Cardiac muscle cell (in vitro differentiated cells and primary cell): ENCODE measurements at places on chromosomes 4 and X. TPM values are rescaled to one million over a fixed set of nuclear protein-coding genes. Genes with fewer than 3 reads are reported as not detected.

DNA sequence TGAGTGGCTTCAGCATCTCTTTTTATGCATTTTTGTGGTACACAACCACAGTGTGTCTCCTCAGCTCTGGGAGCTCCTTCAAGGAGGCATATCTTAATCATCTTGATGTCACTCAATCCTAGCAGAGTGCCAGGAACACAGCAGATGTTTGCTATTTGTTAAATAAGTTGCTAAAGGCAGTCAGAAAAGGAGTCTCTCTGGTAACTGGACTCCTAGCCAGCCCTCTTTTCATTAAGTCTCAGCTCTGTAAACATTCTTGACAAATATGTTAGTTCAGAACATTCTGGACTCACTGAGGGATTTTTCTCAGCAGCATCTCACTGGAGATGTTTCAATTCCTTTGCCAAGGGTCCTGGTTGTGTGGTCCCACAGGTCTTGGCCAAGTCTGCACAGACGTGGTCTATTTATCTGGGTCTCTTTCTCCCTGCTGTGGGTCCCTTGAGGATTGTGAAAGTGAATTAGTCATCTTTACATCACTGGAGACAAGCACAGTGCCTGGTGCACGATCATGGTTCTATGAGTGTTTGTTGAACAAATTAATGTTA is 20.3 kb upstream of the FAM9C start:
- peak; percentile 85 for DNase-seq

DNA sequence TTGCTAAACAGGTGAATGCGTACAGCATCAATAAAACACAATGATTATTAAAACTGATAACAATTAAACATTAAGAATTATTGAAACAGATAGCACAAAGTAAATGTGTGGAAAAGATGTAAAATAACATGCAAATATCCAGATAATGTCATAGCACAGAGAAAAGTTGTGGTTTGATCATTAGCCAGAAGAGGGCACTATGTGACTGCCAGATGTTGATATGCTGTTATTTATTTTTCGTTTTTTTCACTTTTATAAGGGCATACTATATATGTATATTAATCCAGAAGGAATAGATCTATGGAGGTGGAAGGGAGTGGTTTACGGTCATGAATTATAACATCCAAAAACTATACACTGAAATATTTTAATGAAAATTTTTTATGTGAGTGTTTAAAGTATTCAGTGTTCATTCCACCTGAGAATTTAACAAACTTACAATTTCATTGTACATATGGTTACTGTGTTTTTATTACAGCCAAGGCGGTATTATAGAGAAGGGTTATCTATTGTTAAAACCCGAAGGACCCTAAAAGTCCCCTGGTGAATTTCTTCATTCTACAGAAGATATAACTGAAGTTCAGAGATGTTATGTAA is 211.9 kb upstream of the UGT8 start:
- DNase-seq: peak; percentile 36

DNA sequence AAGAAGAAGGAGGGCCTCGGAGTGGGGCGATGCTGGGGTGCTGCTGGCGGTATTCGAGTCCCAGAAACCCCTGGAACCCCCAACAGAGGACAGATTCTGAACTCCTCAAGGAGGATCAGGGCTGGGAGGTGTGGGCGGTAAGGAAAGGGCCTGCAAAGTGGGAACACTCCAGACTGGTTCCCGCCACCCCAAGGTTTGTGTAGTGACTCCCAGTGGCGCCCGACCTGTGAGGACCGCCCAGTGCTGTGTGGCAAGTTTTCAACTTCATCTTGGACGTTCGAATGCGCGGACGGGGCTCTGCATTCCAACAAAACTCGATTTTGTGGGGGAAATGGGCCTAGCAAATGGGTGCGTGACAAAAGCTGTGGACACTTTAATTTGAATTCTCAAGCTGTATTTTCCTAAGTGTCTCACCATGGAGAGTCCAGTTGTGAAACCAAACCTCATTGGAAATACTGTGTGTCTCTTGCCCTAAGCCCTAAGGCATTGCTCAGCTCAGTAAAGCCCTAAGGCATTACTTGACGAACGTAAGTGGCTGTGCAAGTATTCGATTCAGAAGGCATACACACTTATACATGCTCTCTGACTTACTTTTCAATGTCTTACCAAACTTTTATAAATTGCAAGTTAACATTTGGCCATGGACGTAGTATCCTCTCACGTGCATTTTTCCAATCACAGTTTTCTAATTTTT is 27.4 kb upstream of the XAGE1B start:
- DNase-seq: no peak

GRCh38 chrX:149993989-149994388 is 55.7 kb upstream of the EOLA2 start:
- DNase-seq: no peak

- DNase-seq: no peak
Measured at GRCh38 chrX:72340626-72341025, 34.9 kb upstream of the CITED1 start.

SORBS2 gene
- 470 and 545 TPM in 2 replicates for polyA plus RNA-seq

GATA1 gene
- 0.15 and 0.17 TPM in 2 replicates for polyA plus RNA-seq

DNA sequence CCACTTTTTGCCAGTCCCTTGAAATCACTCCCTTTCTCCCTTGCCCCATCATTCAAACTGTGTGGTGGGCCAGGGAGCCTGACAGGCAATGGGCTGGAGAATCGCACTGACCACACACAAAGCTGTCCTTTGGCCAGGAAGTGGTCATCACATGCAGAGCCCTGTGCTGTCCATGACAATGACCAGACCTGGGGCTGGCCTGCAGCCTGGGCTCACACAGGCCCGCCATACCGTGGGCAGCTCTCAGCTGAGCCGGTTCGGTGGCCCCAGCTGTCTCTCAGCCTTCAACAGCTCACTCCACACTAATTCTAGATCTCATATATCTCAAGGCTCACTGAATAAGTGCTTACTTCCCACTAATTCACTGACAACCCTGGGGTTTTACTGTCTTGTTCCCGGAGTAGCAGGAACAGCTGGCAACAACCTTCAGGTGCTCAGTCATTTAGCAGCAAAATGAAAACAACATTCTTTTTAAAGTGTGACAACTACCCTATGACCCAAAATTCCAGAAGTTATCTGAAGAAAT is 48.0 kb downstream of the USP46 start:
- peak; percentile 30 for DNase-seq

AMOT gene
- polyA plus RNA-seq: 12.5 and 12.6 TPM in 2 replicates

DNA sequence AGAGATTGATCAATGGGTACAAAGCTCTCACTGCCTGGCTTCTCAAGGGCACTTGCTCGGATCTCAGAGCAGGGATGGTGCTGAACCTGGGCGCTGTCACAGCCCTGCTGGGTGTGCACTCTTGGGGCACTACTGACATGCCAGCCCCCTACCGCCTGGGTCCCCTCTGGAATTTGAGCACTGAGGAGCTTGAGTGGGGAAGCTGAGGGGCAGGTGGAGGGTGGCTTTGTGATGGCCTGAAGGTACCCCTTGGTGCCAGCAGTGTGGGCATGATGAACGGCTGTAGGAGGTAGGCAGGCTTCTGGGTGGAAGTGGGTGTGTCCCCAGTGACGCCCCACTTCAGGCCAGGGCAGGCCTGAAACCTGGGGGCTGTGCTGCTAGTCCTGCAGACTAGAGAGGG is 379.1 kb upstream of the GRID2 start:
- DNase-seq: no peak

DNA sequence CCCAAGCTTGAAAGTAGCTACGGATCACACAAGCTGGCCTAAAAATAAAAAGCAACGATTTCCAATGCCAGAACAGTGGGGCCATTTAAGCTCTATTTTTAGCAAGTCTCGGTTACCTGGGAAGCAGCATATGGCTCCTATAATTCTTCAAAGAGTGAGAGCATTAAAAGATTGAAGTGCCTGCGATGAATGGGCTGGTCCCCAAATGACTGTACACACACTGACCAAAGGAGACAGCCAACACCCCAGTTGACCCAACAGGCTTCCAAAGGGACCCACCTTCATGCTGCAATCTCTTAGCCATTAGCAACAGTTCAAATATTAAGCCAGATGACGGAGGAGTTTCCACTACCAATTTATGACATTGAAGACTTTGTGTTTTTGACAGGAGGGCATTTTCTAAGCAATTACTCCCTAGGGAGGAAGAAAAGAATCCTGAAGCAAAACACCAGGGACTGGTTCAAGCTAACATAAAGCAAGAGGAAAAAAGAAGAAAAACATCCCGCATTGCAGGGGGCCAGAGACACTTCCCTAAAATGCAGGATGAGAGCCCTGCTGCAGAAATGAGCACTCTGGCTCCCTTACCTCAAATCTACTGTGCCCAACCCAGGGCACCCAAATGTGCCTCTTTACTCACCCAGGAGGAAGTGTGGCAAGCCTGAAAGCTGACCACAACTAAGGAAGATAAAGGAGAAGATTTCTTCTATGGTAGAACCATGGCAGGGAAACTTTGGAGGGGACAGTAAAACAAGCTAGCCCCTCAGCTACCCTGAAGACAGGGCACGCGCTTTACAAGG is 21.6 kb downstream of the SH3KBP1 start:
- DNase-seq: no peak

POU4F2 gene
- not detected in 2 replicates for polyA plus RNA-seq

DNA sequence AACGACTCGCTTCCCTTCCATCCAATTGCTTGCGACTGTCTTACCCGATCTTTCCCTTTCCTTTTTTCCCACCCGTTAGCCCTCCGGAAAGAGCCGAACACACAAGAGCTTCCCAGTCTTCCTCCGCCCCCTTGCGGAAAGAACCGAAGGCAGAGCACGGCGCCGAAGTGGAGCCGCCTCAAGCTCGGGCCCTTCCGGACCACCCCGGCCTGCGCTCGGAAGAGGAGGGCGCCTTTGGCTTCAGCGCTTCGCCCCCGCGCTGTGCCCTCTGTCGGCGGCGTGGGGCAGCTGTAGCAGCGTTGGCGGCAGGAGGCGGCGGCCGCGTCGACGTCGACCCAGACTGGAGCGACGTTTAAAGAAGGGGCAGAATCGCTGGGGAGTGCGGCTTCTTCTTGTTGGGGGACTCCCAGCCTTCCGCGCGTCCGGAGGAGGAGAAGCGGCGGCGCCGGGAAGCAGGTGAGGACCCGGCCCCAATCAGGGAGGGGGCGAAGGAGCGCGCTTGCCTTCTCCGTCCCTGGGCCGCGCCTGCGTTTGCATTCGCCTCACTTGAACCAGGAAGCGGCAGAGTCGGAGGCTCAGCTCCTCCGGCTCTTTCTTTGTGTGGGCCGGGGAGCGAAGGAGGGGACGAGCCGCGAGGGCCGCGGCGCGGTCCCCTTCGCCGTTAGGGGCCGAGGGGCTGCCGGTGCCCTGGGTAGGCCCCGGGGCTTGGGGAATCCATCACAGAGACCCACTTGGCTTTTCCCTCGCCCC is at the start of gene ZBTB33:
TSS of gene ZBTB33 (plus strand) at position 291 of the 750 bp plus-strand sequence. CDS start 2,604 bp downstream, outside the sequence.
- DNase-seq: peak; percentile 96

ARR3 gene
- 0.10 and 0.32 TPM in 2 replicates for polyA plus RNA-seq

MAGEB1 gene
- not detected in 2 replicates for polyA plus RNA-seq

- no peak for DNase-seq
Measured at GRCh38 chr4:69156913-69157312, 57.6 kb downstream of the UGT2B11 start.

DNA sequence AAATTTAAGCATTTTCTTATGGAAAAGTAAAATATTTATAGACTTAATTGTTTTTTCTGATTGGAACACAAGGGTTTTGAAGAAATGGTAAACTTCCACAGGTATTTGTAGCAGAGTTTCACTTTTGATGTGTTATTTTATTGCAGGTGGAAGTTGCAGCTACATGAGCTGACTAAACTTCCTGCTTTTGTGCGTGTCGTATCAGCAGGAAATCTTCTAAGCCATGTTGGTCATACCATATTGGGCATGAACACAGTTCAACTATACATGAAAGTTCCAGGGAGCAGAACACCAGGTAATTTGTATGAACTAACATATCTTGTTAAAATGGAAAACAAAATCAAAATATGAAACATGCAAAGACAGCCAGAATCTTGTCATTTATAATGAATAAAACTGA is 117.4 kb downstream of the DIPK2B start:
- DNase-seq: no peak

GRCh38 chr4:107640197-107640596 is 79.8 kb downstream of the PAPSS1 start:
- no peak for DNase-seq

PPBP gene
- not detected in 2 replicates for polyA plus RNA-seq

- DNase-seq: no peak
Measured at GRCh38 chrX:149248073-149248625, 257.0 kb downstream of the IDS start.

- peak; percentile 85 for DNase-seq
Measured at GRCh38 chr4:7808752-7809151, 130.9 kb downstream of the AFAP1 start.

RIBC1 gene
- 1.6 and 4.0 TPM in 2 replicates for polyA plus RNA-seq

GRCh38 chrX:55839485-55839884 is 121.9 kb downstream of the RRAGB start:
- DNase-seq: no peak

DNA sequence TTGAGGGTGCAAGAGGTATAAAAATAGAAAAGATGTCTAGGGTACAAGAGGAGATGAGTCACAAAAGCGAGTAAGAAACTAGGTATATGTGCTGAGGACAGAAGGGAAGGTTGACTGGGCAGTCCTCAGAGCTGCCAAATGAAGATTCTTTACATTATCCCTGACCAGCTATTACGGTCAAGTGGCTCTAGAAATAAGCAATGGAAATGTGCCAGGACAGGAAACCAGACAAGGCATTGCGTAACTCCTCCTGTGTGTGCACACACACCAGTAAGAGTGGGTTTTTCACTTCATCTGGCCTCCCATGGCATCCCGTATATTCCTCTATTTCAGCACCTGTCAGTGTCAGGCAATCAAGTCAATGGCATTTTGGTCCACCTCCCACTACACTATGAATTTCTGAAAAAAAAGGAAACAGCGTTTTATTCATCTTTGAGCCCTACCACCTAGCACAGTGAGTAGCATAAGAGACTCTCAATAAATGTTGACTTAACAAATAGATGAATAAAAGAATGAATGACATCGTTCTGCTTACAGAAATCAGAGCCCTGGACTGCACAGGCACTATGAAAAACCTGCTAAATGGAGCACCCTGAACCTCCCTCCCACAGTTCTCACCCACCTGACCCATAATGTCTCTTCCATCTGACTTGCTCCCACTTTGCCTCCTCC is 62.6 kb upstream of the KLF3 start:
- DNase-seq: no peak

- no peak for DNase-seq
Measured at GRCh38 chr4:135316266-135316779, 1114.7 kb upstream of the PABPC4L start.

MYL5 gene
- polyA plus RNA-seq: 33.8 and 42.7 TPM in 2 replicates

GRCh38 chr4:147360301-147360700 is 120.6 kb upstream of the EDNRA start:
- DNase-seq: peak; percentile 92

GRCh38 chr4:11470438-11471045 is 41.8 kb upstream of the HS3ST1 start:
- DNase-seq: no peak

GRCh38 chr4:3284734-3285557 is 7.9 kb upstream of the RGS12 start:
- DNase-seq: no peak

GRCh38 chr4:26284536-26284935 is 36.3 kb upstream of the RBPJ start:
- no peak for DNase-seq

- no peak for DNase-seq
Measured at GRCh38 chrX:40721489-40722106, 13.7 kb downstream of the MED14 start.
